ENCODE measurements at places on chromosomes 6 and 20.

GRCh38 chr20:54345301-54345724 lies 130.1 kb upstream of the DOK5 start:
- peaks cover 6% of the 10 kb centered on the region for H3K4me1 ChIP-seq
- no peaks in the 10 kb centered on the region for H3K27me3 ChIP-seq
- no peaks in the 10 kb centered on the region for H3K36me3 ChIP-seq
- DNase-seq, result no peak
- no peak overlapping the region for H3K4me3 ChIP-seq
- no peak overlapping the region for H3K27ac ChIP-seq

DNA sequence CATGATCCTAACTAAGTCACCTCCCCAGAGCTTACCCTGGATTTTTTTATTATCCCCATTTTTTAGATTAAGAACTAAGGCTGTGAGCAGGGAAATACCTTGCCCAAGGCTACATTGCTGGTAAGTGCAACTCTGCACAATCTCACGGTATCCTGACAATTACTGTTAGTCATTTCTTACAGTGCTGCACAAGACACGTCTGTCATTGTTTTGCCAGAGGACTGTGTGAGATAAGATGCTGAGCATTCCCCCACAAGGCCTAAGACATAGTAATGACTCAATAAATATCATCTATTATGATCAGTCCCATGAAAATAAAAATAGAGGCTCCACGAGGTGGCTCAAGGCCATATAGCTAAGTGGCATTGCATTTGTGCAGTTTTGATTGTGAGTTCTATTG lies 21.0 kb downstream of the PFDN4 start:
- H3K4me3 ChIP-seq, result no peak overlapping the region
- no peak overlapping the region for H3K27ac ChIP-seq
- DNase-seq, result no peak

- no peaks in the 10 kb centered on the region for H3K4me1 ChIP-seq
- no peak overlapping the region for H3K27ac ChIP-seq
- H3K4me3 ChIP-seq, result no peak overlapping the region
- no peaks in the 10 kb centered on the region for H3K36me3 ChIP-seq
- peak; percentile 17 for DNase-seq
These were observed 161.4 kb downstream of the DNAH8 start for GRCh38 chr6:38876475-38876874.

- H3K27me3 ChIP-seq, result no peaks in the 10 kb centered on the region
- peak overlapping the region; percentile 7 for H3K27ac ChIP-seq
- H3K4me3 ChIP-seq, result no peak overlapping the region
These were observed 138.9 kb downstream of the TMEM242 start for GRCh38 chr6:157184202-157185015.

- no peaks in the 10 kb centered on the region for H3K27me3 ChIP-seq
- H3K27ac ChIP-seq, result no peak overlapping the region
- no peaks in the 10 kb centered on the region for H3K36me3 ChIP-seq
- no peaks in the 10 kb centered on the region for H3K4me1 ChIP-seq
- no peak for DNase-seq
These were observed 301.1 kb downstream of the FOXC1 start for GRCh38 chr6:1910621-1911407.

DNA sequence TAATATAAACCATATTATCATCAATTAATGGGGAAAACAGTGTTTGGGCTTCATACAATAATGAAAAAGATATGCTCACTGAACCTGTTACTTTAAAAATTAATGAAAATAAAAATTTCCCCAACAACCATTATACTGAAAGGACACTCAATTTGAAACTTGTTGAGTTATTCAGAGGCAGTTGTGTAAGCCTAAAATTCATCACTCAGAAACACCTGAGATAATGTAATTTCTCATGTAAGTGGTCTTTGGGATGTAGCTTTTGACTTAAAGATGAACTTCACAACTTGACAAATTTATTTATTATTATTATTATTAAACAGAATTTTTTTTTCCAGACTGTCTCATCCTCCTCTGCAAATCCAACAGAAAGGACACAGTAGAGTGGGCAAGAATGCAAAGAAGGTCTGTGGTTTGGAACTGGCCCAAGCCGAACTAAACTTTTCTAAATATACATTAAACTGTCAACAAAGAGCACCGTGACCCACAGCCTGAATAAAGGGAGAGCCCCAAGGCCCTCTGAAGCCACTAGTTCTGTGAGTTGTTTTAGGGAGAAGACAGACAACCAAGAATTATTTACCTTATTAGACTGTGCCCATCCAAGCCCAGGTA lies 32.2 kb upstream of the HEY2 start:
- H3K4me1 ChIP-seq, result no peaks in the 10 kb centered on the region
- no peaks in the 10 kb centered on the region for H3K36me3 ChIP-seq
- H3K27ac ChIP-seq, result no peak overlapping the region
- DNase-seq, result no peak
- no peaks in the 10 kb centered on the region for H3K27me3 ChIP-seq

- H3K4me1 ChIP-seq, result no peaks in the 10 kb centered on the region
- DNase-seq, result no peak
- H3K27me3 ChIP-seq, result peaks cover 8% of the 10 kb centered on the region
- H3K36me3 ChIP-seq, result no peaks in the 10 kb centered on the region
- no peak overlapping the region for H3K4me3 ChIP-seq
These were observed 26.4 kb downstream of the COL20A1 start for GRCh38 chr20:63319164-63320040.

- no peak for DNase-seq
- H3K36me3 ChIP-seq, result no peaks in the 10 kb centered on the region
- H3K4me3 ChIP-seq, result no peak overlapping the region
- no peak overlapping the region for H3K27ac ChIP-seq
- no peaks in the 10 kb centered on the region for H3K4me1 ChIP-seq
- H3K27me3 ChIP-seq, result no peaks in the 10 kb centered on the region
These were observed 14.3 kb upstream of the RAB5IF start for GRCh38 chr20:36591281-36591680.

DNA sequence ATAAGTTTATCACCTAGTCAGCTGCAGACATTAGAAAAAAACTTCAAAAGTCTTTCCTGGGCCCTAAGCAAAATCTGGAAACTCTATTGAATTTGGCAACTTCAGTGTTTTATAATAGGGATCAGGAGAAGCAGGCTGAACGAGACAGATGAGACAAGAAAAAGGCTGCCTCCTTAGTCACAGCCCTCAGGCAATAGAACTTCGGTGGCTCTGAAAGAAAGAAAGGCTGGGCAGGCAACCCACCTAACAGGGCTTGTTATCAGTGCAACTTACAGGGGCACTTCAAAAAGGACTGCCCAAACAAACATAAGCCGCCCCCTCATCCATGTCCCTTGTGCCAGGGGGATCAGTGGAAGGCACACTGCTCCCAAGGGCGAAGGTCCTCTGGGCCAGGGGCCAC lies 657.9 kb upstream of the HS3ST5 start:
- H3K27ac ChIP-seq, result no peak overlapping the region
- H3K27me3 ChIP-seq, result no peaks in the 10 kb centered on the region
- H3K4me3 ChIP-seq, result no peak overlapping the region
- DNase-seq, result no peak

DNA sequence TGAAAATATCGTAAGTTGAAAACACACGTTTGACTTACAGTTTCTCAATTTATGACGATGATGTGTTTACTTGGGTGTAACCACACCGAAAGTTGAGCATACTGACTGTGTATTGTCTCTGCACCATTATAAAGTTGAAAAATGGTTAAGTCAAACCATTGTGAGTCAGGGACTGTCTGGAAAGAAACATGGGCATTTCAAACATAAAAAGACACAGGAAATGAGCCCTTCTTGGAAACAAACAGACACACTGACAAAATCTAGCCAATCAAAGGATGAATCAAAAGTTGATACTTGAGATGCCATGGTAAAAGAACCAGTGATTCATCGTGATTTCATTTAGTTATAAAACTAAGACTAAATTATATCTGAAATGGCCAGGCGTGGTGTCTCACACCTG lies 5.3 kb downstream of the POPDC3 start:
- H3K27me3 ChIP-seq, result peaks cover 31% of the 10 kb centered on the region
- DNase-seq, result no peak
- no peak overlapping the region for H3K27ac ChIP-seq
- no peak overlapping the region for H3K4me3 ChIP-seq
- H3K36me3 ChIP-seq, result no peaks in the 10 kb centered on the region

GRCh38 chr20:10419550-10420133 lies 14.4 kb downstream of the MKKS start:
- no peaks in the 10 kb centered on the region for H3K4me1 ChIP-seq
- H3K36me3 ChIP-seq, result peaks cover 14% of the 10 kb centered on the region
- no peaks in the 10 kb centered on the region for H3K27me3 ChIP-seq
- no peak overlapping the region for H3K27ac ChIP-seq

- peaks cover 50% of the 10 kb centered on the region for H3K4me1 ChIP-seq
- no peaks in the 10 kb centered on the region for H3K27me3 ChIP-seq
- peak overlapping the region; percentile 53 for H3K27ac ChIP-seq
- no peak overlapping the region for H3K4me3 ChIP-seq
- DNase-seq, result no peak
These were observed 141.3 kb downstream of the PREX1 start for GRCh38 chr20:48686238-48687116.

- no peaks in the 10 kb centered on the region for H3K4me1 ChIP-seq
- no peak overlapping the region for H3K4me3 ChIP-seq
- no peak overlapping the region for H3K27ac ChIP-seq
- H3K27me3 ChIP-seq, result no peaks in the 10 kb centered on the region
These were observed 172.6 kb downstream of the CD83 start for GRCh38 chr6:14290041-14290771.

DNA sequence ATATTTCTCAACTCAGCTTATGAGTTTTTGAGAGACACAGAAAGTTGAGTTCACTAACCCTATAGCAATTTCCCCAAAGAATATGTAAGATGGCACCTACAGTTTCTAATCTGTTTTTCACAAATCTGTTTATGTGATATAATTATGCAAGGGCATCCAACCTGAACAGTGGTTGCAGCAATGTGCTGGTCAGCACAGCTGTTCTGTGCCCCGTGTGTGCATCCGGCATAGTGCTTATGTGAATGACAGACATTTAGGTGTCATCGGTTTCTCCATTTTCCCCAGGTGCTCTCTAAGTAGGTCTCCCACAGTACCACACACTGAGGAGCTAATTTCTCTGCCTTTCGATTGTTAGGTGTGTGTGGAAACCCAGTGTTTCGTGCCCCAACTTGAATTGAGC lies 7.7 kb upstream of the BACH2 start:
- no peak for DNase-seq
- no peak overlapping the region for H3K27ac ChIP-seq
- no peaks in the 10 kb centered on the region for H3K36me3 ChIP-seq
- H3K4me1 ChIP-seq, result no peaks in the 10 kb centered on the region
- H3K27me3 ChIP-seq, result peaks cover 16% of the 10 kb centered on the region

- no peak overlapping the region for H3K4me3 ChIP-seq
- H3K27me3 ChIP-seq, result no peaks in the 10 kb centered on the region
- H3K4me1 ChIP-seq, result no peaks in the 10 kb centered on the region
- H3K27ac ChIP-seq, result no peak overlapping the region
- H3K36me3 ChIP-seq, result no peaks in the 10 kb centered on the region
These were observed 434.2 kb downstream of the BCKDHB start for GRCh38 chr6:80540700-80541099.

DNA sequence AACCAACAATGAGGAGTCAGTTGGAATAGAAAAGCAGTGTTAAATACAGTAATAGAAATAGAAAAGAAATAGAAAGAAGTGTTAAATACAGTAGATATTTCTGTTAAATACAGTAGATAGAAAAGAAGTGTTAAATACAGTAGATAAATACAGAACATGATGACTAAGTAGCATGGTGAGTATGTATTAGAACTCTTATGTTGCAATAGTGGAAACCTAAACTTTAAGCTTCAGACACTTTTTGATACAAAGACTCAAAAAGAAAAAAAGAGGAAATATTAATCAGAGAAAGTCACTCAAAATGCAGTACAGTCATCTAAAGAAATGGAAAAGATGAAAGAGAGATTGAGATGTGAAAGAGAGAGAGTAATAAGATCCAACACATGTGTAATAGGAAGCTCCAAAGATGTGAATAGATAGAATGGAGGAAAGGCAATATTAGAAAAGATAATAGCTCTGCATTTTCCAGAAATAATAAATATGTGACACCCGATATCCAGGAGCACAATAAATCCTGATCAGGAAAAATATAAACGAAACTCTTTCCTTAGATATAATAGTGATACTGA lies 131.5 kb upstream of the KCNK16 start:
- H3K4me3 ChIP-seq, result no peak overlapping the region
- no peak overlapping the region for H3K27ac ChIP-seq
- no peak for DNase-seq
- H3K4me1 ChIP-seq, result no peaks in the 10 kb centered on the region
- H3K27me3 ChIP-seq, result no peaks in the 10 kb centered on the region

- H3K27ac ChIP-seq, result peak overlapping the region; percentile 98
- no peaks in the 10 kb centered on the region for H3K36me3 ChIP-seq
- H3K27me3 ChIP-seq, result no peaks in the 10 kb centered on the region
- no peak overlapping the region for H3K4me3 ChIP-seq
- DNase-seq, result no peak
- H3K4me1 ChIP-seq, result peaks cover 14% of the 10 kb centered on the region
These were observed 3.7 kb upstream of the RNASET2 start for GRCh38 chr6:166959911-166960608.

GRCh38 chr20:21968486-21968885 lies 263.0 kb downstream of the PAX1 start:
- no peaks in the 10 kb centered on the region for H3K36me3 ChIP-seq
- H3K4me1 ChIP-seq, result no peaks in the 10 kb centered on the region
- no peak for DNase-seq
- H3K27ac ChIP-seq, result no peak overlapping the region
- H3K4me3 ChIP-seq, result no peak overlapping the region
- no peaks in the 10 kb centered on the region for H3K27me3 ChIP-seq

DNA sequence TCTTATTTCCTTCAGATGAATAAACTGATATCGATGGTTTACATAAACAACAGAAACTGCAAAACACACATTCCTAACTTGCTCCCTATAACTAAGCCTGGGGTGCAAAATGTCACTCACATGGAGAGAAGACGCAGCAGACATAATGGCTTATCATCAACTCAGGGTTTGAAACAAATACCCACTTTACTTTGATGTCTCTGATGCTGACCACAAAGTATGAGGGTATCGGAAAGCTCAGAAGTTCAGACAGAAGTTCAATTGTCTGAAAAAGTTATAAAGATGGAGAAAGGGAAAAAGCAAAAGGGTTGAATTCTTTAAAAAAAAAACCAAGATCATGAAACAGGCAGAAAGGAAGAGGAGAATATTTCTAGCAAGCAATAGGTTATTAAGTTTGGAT lies 102.7 kb downstream of the FOXC1 start:
- DNase-seq, result no peak
- no peaks in the 10 kb centered on the region for H3K36me3 ChIP-seq
- no peaks in the 10 kb centered on the region for H3K4me1 ChIP-seq
- no peak overlapping the region for H3K27ac ChIP-seq
- H3K27me3 ChIP-seq, result no peaks in the 10 kb centered on the region

GRCh38 chr6:149075616-149076354 lies 241.7 kb upstream of the TAB2 start:
- H3K27ac ChIP-seq, result no peak overlapping the region
- H3K4me1 ChIP-seq, result peaks cover 21% of the 10 kb centered on the region
- no peaks in the 10 kb centered on the region for H3K27me3 ChIP-seq
- no peak for DNase-seq
- no peak overlapping the region for H3K4me3 ChIP-seq
- no peaks in the 10 kb centered on the region for H3K36me3 ChIP-seq

Measured in transverse colon (tissue), 4 donors.